ENCODE measurements at places on chromosomes 7 and 10.

- no peak for DNase-seq
Measured at GRCh38 chr7:23971031-23971430, 261.0 kb downstream of the STK31 start.

DNA sequence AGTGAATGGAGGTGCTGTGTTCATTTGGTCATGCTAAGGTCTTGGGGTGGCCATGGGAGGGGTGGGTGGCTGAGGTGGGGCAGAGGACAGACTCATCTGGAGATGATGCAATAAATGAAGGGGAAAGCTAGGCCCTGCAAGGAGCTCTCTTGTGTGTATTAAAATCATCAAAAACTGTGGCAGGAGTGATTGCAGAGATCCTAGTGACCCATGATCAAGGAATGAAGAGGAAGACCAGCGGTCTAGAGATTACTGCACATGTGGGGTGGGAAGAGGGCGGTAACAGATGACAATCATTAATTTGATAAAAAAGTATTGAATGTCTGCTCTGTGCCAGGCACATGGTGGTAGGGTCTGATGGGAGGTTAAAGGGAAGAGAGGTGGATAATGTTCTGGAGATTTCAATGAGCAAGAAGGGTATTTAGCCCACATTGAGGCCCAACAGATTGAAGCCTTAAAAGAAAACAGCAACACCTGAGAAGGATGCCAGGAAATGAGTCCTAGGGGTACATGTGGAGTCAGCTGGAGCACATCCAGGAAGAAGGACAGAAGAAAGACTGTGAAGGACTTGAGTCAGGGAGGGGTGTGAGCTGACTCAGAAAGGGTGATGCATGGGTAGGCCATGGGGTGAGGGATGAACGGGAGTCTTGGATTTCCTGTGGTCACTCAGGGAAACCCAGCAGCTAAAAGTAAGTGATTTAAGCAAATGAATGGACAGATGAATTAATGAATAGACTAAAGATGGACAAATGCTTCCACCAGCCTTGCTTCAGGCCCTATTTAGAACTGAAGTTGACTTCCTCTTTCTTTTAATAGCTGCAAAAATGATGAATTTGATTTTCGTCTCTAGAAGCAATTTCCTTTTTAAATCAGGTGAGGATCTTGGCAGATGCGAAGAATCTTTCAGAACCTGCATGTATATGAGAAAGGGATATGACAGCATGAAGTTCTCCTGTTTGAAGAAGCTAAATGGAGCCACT lies 83.1 kb upstream of the IGFBP3 start:
- DNase-seq: peak; percentile 74

DNA sequence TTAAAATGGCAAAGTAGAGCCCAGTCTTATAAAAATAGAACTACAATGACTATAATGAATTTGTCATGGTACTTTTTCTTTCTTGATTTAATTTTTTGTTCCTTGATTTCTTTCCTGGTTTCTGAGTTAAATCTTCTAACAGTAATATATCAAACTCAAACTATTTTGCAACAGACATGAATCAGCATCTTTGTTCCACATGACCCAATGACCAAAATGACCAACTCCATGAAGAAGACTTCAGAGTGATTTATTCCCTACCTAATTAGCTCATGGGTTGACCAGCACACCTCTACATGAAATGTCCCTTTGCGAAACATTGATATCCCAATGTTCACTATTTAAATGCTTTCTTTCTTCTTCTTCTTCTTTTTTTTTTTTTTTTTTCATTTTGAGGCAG lies 30.9 kb downstream of the NMT2 start:
- no peak for DNase-seq

GRCh38 chr10:43137717-43138020 lies 576 bp upstream of the CSGALNACT2 start:
- no peak for DNase-seq

GRCh38 chr10:26357203-26357602 lies 80.9 kb upstream of the APBB1IP start:
- no peak for DNase-seq

GRCh38 chr10:98568551-98568950 lies 121.8 kb upstream of the HPS1 start:
- no peak for DNase-seq

DNA sequence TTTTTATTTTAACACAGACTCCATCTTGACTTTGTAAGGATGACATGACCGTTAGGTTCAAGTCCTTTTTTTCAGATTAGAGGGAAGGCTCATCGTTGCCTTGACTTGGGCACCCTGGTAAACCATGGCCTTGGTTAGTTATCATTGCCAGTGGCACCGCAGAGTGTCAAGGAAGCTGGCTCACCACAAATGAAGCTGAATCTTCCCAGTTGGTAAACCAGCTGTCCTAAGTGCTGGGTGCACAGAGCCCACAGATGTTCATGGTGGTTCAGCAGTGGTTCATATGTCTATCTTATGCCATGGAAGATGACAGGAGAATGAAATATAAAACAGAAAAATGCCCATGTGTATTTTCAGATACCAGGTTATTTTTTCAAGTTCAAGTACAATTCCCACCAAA lies 273.6 kb downstream of the PLXDC2 start:
- no peak for DNase-seq

DNA sequence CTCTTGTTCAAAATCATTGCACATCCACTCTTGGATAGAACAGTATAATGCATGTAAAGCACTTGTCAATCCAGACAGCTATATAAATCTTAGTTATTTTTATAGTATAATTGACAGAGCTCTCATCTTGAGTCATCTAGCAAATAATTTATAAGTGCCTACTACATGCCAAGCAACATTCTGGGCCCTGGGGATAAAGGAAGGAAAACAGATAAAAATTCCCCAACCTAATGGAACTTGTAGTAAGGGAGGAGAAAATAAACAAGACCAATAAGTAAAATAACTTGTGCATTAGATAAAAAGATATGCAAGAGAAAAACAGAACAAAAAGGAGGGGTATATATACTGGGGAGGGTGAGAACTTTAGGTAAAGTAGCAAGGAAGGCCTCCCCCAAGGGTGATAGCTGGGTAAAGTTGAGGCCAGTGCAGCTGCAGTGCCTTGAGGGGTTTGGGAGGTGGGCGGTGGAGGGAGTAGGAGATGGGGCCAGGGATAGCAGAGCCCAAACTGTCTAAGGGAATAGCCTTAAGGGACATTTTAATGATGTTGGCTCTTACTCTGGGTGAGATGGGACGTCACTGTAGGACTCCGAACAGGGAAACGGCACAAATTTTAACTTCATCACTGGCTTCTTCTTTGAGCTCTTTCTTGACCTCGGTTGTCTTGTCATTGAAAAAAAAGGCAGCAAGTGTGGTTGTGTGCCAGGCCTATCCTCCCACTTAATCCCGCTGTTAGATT lies 79.3 kb upstream of the SEC61G start:
- no peak for DNase-seq

- DNase-seq: no peak
Measured at GRCh38 chr7:84218681-84219080, 24.1 kb upstream of the SEMA3A start.

DNA sequence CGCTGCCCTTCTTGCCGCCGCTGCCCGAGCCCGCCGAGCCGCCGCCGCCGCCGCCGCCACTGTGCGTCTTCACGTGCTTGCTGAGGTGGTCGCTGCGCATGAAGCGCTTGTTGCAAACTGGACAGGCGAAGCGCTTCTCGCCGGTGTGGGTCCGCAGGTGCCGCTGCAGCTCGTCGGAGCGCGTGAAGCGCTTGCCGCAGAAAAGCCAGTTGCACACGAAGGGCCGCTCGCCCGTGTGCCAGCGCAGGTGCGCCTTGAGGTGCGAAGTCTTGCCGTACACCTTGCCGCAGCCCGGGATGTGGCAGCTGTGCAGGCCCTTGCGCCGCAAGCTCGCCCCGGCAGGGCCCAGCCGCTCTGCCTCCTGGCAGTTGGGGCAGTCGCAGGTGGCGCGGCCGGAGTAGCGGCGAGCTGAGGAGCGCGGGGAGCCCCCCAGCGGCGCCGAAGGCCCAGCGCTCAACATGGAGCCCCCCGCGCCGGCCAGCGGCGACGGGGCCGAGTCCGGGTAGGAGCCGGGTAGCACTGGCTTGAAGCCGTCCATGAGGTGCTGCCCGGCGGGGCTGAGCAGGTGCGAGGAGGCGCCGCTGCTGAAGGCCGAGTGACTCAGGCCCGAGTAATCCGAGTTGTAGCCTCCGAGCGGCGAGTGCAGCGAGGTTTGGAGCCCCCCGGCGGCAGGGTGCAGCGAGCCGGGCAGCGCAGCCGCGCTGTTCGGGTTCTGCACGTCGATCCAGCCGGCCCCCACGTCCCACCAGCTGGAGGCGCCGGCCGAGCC lies 2.1 kb downstream of the SP8 start:
- peak; percentile 6 for DNase-seq

DNA sequence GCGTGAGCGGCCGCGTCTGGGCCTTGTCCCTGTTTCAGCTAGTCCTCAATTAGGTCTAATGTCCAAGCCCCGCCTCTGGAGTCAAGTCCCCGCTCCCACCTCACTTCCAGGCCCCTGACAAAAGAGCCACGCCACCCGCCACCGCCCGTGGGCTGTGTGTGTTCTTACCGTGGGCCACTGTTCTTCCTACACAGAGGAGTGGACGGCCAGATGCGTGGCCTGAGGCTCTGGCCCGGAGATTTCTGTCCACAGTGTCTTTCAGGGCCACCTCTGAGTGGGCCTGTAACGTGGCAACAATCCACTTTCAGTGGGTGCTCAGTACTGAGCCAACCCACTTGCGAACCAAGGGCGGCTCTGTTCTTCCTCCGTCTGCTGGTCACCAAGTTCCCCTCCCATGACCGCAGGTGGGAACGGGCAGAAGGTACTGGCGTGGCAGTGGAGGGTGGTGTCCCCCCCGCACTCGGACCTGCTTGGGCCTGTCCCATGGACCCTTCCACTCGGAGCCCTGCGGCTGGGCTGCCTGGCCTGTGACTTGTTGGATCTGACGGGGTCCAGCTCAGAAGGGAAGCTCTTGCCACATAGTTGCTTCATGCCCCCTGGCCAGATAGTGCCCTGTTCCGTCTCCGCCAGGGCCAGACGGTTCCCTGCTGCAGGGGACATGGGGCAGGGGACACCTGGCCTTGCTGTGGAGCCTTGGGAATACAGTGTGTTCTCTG lies 15.0 kb upstream of the ZFAND2A start:
- no peak for DNase-seq

- DNase-seq: no peak
Measured at GRCh38 chr7:131578602-131579001, 22.2 kb upstream of the PODXL start.

GRCh38 chr10:29896053-29896452 lies 163.3 kb downstream of the JCAD start:
- no peak for DNase-seq

GRCh38 chr7:1055491-1055955 lies 11.2 kb downstream of the GPR146 start:
- no peak for DNase-seq

DNA sequence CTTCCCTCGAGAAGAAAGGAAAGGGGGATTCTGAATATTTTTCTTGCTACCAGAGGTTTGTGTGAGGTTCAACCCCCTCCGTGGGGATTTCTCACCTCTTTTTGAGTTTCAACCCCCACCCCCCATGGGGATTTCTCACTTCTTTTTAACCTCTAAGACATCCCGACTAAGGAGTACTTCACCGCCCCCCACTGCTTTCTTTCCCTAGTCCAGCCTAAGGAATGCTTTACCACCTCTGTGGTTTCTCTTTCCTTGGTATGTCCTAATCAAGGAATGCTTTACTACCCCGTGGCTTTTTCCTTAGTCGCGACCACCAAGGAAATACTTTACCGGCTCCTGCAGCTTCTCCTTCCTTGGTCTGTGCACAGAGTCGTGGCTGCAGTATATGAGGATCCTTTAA lies 149.4 kb downstream of the LYZL1 start:
- DNase-seq: peak; percentile 30

DNA sequence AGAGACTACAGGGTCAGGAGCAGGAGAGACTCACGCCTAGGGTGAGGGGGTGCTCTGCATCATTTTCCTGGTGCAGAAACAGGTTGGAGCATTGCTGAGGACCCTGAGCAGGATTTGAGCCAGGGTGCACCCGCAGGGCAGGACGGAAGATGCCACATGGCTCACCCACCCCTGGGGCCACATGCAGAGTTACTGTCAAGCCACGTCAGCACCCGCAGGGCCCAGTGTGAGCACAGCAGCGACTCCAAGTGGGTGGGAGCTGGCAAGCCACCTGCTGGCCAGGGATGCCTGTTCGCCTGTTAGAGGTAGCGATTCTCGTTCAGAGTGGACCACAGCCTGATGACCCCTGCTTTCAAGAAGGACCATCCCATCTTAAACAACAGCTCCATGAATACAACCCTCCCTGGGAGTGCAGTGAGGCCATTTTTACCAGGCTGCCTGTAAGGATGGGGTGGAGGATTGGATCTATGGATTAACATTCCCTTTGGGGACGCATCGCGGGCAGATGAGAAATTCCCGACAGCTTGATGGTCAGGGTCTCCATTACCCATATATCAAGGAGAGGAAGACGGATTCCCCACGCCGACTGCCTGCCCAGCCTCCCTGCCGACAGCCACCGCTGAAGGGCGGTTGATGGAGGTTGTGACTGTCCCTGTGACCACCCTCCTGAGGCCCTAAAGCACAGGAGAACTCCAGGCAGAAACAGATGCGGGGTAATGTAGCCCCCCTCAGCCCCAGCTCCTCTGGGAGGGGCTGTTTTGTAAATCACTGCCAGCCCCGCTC lies 101.1 kb upstream of the RET start:
- DNase-seq: no peak

- no peak for DNase-seq
Measured at GRCh38 chr7:48971173-48971572, 46.8 kb downstream of the CDC14C start.

GRCh38 chr10:132846631-132847415 lies 60.9 kb upstream of the NKX6-2 start:
- DNase-seq: no peak

DNA sequence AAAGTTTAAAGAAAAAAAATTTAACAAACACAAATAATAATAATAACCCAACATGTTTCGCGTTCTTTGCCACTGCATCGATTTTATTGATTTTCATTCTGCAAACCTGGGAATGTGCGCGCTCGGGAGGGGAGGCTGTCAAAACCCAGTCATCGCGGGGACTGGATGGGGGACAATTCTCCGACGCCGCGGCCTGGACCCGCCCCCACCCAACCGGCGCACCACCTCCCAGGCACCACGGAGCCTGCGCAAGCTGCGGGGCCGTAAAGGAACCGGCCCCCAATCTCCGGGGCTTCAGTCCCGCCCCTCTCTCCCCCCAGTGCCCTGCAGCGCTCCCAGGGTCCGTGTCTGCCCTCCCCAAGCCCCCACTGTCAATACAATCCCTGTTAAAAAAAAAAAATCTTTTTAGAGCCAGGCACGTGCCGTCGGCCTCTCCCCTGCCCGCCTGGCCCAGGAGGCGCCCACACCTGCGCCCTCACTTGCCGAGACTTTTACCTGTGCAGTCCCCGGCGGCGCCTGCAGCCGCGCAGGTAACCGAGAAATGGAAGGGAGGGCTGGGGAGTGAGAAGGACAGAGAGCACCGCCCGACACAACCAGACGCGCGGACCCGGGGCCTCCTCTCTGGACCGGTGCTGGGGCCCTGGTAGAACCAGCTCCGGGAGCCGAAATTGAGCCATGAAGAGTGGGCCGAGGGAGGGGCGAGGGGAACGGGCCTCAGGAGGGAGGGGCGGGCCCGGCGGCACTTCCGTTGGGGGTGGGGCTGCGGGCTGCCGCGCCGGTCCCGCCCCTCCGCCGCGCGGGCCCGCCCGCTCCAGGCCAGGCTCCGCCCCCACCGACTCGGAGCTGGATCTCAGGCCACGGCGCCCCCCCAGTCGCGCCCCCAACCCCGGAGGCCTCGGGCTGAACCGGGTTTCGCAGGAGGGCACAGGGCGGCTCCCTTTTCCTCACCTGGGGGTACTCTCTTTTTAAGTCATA lies 7.6 kb upstream of the ZNF503 start:
- peak; percentile 31 for DNase-seq

Data from SW 1271 (cell line).